Keratinocyte (primary cell): ENCODE measurements at places on chromosomes 6 and 20.

DNA sequence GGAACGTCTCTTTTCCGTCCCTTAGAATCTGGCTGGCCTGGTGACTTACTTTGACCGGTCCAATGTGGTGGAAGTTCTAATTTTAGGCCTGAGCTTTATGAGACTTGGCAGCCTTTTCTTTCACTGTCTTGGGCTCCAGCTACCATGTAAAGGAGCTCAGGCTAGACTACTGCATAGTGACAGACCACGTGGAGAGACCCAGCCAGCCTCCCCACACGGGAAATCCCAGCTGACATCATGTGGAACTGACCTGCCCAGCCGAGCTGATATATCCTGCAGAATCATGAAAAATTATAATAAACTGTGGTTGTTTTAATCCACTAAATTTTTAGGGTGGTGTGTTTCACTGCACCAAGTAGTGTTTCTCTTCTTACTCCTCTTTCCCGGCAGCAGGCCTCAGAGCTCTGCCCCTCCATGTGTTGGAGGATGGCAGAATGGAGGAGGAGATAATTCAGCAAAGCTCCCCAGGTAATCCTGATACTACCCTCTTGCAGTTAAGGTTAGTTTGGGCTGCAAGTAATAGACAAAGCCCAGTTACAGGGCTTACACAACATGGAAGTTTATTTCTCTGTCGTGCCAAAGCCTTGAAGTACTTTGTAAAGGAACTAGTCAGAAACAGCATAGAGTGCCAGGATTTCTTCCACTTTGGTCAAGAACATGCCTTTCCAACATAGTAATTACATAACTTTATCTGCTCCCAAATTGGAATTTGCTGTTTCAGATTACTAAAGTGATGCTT lies 87.5 kb downstream of the SH3BGRL2 start:
- no peaks in the 10 kb centered on the region for H3K27me3 ChIP-seq
- H3K4me1 ChIP-seq: no peaks in the 10 kb centered on the region
- no peak overlapping the region for H3K27ac ChIP-seq
- no peaks in the 10 kb centered on the region for H3K36me3 ChIP-seq

DNA sequence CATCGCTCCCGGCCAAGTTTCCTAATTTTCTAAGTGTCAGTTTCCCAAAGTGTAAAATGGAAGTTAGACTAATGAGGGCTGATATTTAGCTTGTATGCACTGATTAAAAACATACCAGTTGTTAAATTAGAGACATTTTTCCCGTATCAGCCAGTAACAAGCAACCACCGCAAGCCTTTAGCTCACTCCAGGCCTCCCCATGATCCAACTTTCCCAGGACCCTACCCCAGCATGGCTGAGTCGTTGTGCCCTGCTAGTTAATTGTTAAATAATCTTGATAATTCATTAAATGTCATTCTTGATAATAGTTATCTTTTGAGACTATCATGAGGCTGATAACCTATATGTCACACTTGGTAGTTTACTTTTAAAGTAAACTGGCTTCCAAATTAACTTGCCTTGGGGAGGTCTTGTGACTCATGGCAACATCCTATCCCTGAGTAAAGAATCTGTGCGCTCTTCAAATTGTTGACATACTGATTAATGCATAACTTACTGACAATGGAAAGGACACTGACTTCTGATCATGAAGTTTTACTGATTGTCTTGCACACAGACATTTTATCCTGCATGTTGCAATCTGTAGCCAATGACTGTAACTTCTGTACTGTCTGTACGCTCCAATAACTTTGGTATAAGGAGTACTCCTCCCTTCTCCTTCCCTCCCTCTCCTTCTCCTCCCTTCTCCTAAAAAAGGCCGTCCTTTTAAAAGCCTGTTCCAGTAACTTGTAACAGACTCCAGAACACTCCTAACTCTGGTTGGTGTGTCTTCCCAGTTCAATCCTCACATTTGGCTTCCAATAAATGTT lies 6.3 kb upstream of the GTF3C6 start:
- peak; percentile 60 for DNase-seq
- no peaks in the 10 kb centered on the region for H3K27me3 ChIP-seq
- no peak overlapping the region for H3K4me3 ChIP-seq
- H3K4me1 ChIP-seq: peaks cover 20% of the 10 kb centered on the region
- H3K36me3 ChIP-seq: no peaks in the 10 kb centered on the region
- peak overlapping the region; percentile 69 for H3K27ac ChIP-seq

GRCh38 chr20:35226884-35227681 lies 593 bp downstream of the MMP24 start:
- H3K4me3 ChIP-seq: no peak overlapping the region
- no peak for DNase-seq
- H3K36me3 ChIP-seq: no peaks in the 10 kb centered on the region
- H3K27ac ChIP-seq: no peak overlapping the region
- peaks cover 30% of the 10 kb centered on the region for H3K27me3 ChIP-seq
- no peaks in the 10 kb centered on the region for H3K4me1 ChIP-seq

DNA sequence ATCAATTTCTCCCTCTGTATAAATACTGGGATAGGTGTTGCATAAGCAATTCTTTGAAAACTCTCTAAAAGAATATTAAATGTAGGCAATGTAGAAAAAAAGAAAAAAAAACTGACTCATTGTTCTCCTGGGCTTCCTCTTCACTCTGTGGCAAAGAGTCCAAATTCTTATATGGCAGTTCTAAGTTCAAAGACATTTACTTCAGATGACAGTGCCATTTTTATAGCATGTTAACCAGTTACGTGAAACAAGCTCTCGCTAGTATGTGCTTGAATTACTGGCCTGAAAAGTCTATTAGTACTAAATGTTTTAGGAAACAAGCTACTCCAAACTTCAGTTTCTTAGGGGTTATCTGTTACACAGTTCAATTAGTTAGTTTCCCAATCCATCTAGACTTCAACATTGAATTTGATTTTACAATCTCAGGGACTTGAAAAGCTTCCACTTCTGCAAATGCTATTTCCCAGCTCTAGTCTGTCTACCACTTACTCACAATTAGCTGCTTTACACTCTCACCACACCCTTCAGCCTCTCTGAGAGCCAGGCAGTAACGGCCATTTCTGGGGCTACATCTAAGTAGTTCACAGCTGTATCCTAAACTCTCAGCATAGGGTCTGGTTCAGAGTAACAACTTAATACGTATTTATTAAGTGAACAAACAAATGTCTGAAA lies 100.4 kb downstream of the OGFRL1 start:
- H3K27me3 ChIP-seq: no peaks in the 10 kb centered on the region
- H3K27ac ChIP-seq: peak overlapping the region; percentile 61
- H3K4me1 ChIP-seq: peaks cover 44% of the 10 kb centered on the region
- peaks cover 6% of the 10 kb centered on the region for H3K36me3 ChIP-seq

- H3K27me3 ChIP-seq: no peaks in the 10 kb centered on the region
- no peaks in the 10 kb centered on the region for H3K36me3 ChIP-seq
- H3K4me1 ChIP-seq: peaks cover 25% of the 10 kb centered on the region
- no peak overlapping the region for H3K4me3 ChIP-seq
Observed at GRCh38 chr6:139981066-139981624, 606.7 kb upstream of the CITED2 start.

DNA sequence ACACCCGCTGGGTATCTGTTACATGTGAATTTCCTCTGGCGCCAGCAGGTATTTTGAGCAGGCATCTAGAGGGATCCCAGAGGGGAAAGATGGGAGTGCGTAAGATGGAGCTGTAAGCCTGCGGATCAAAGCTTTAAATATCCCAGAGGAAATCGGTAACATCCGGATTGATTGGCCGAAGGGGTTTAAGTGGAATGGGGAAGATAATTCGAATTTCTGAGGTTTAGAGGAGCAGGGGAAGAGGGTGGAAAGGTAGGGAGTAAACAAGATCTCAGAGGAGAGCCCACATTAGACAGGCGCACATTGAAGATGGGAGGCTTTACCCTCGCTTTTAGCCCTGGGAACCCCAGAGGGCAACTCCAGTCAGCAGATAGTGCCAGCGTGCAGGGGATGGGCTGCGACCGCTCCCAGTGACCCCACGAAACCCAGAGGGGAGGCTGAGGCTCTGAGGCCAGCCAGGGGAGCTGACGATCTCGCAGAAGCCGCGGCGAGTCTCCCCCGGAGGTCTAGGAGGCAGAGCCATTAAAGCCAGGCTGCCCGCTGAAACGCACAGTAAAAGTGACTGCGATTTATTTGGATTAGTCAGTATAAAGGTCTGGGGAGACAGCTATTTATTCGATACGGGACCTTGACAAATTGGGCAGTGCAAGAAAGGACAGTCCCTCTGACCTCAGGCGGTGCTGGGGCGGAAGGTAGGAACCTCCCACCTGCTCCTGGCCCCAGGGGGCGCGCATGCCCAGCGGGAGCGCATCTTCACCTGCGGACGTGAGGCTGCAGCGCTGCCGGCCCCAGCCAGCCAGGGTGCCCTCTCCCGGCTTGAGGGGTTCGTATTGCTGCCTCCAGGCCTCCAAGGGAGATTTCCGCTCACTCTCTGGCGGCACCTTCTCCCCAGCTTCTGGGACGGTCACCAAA lies 34.3 kb upstream of the TCF21 start:
- H3K27me3 ChIP-seq: peaks cover 39% of the 10 kb centered on the region
- no peaks in the 10 kb centered on the region for H3K4me1 ChIP-seq
- H3K36me3 ChIP-seq: no peaks in the 10 kb centered on the region
- no peak for DNase-seq
- no peak overlapping the region for H3K27ac ChIP-seq

GRCh38 chr6:158519761-158520160 lies 40.1 kb upstream of the TMEM181 start:
- H3K4me3 ChIP-seq: no peak overlapping the region
- H3K4me1 ChIP-seq: peaks cover 13% of the 10 kb centered on the region
- no peaks in the 10 kb centered on the region for H3K27me3 ChIP-seq
- DNase-seq: no peak

- H3K27me3 ChIP-seq: no peaks in the 10 kb centered on the region
- H3K36me3 ChIP-seq: peaks cover 3% of the 10 kb centered on the region
Observed at GRCh38 chr6:170311696-170312095, 5.1 kb downstream of the FAM120B start.

DNA sequence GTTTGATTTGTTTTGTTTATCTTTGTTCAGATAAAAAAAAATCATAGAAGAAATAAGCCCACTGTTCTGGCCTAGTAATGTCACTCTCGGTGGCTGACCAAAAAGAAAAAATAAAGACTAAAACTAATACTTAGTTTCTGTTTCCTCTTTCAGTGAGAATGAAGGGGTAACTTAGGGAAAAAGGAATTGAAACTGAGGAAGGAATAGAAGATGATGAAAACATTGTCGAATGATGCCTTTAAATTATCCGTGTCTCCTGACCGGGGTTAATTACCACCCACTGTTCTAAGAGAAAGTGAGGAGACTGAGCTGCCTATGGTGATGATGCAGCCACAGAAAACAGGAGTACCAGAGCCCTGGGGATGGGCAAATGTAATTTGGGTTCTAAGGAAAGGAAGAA lies 73.1 kb downstream of the PTCHD4 start:
- no peak overlapping the region for H3K27ac ChIP-seq
- H3K36me3 ChIP-seq: no peaks in the 10 kb centered on the region
- H3K4me1 ChIP-seq: no peaks in the 10 kb centered on the region
- DNase-seq: no peak
- H3K4me3 ChIP-seq: no peak overlapping the region

- H3K4me1 ChIP-seq: peaks cover 12% of the 10 kb centered on the region
- peaks cover 10% of the 10 kb centered on the region for H3K36me3 ChIP-seq
- H3K4me3 ChIP-seq: no peak overlapping the region
- no peak overlapping the region for H3K27ac ChIP-seq
- H3K27me3 ChIP-seq: no peaks in the 10 kb centered on the region
Observed at GRCh38 chr20:5172903-5173463, 46.2 kb downstream of the CDS2 start.

GRCh38 chr6:129667034-129667433 lies 42.9 kb downstream of the ARHGAP18 start:
- DNase-seq: no peak
- H3K27me3 ChIP-seq: no peaks in the 10 kb centered on the region
- no peak overlapping the region for H3K27ac ChIP-seq

DNA sequence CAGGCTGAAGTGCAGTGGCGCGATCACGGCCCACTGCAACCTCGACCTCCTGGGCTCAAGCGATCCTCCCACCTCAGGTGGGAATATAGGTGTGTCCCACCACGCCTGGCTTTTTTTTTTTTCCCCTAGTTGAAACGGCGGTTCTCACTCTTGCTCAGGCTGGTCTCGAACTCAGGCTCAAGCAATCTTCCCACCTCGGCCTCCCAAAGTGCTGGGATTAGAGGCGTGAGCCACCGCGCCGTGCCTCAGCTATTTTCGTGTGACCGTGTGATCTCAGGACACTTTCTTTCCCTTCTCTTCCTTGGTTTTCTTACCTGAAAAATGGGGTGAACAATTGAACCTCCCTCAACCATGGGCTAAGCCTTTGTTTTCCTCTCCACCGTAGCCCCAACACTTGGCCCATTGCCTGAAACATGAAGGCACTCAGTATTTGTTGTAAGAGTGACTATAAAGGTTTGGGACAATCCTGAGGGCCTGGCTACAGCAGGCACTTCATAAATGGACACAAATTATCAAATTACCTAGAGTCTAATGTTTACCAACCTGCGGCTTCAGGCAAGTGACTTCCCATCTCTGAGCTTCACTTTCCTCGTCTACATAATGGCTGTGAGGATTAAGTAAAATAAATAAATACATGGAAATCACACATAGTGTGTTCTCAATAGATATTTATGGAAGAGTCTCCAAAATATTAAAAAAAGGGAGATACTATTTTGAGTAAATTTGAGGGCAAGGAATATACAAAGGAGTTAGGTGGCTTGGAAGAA lies 31.4 kb upstream of the ID1 start:
- peaks cover 14% of the 10 kb centered on the region for H3K4me1 ChIP-seq
- H3K27me3 ChIP-seq: no peaks in the 10 kb centered on the region
- peak overlapping the region; percentile 70 for H3K27ac ChIP-seq
- no peak for DNase-seq
- H3K36me3 ChIP-seq: peaks cover 1% of the 10 kb centered on the region

DNA sequence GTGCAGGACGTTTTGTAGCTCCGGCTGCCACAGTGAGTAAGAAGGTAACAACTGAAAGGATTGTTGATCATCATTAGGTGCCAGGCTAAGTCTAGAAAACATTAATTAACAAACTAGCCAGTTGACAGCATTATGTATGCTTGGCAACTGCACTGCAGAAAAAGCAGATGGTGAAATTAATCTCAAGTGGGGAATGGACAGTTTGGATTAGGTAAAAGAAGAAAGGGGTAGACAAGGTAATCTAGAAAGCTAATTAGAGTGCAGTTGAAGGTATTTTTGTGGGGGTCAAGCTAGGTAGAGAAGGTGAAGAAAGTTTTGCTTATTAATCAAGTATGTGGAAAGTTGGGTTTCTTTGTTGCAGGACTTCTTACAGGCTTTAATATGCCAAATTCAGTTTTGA lies 69.7 kb upstream of the HINT3 start:
- no peak overlapping the region for H3K27ac ChIP-seq
- H3K36me3 ChIP-seq: no peaks in the 10 kb centered on the region
- H3K4me3 ChIP-seq: no peak overlapping the region
- no peaks in the 10 kb centered on the region for H3K27me3 ChIP-seq
- no peaks in the 10 kb centered on the region for H3K4me1 ChIP-seq

DNA sequence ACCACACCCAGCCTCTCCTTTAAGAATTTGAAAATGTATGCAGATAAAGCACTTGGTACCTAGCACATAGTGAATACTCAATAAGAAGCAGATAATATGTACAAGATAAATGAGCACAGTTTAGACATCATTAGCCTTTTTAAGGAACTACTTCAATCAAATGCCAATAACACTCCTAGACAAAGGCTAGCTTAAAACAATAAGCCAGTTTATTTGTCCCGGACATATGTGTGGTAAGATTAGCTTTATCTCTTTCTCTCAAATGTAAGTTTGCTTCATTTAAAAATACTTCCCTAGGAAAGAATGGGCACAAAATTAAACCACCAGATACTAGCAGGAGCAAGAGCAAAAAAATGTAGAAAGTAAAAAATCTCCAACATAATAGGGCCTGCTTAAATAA lies 73.8 kb downstream of the MAP3K5 start:
- H3K4me3 ChIP-seq: no peak overlapping the region
- no peak for DNase-seq
- H3K27me3 ChIP-seq: no peaks in the 10 kb centered on the region
- no peaks in the 10 kb centered on the region for H3K36me3 ChIP-seq
- no peak overlapping the region for H3K27ac ChIP-seq

- no peak for DNase-seq
- H3K4me1 ChIP-seq: no peaks in the 10 kb centered on the region
- H3K27ac ChIP-seq: no peak overlapping the region
Observed at GRCh38 chr6:82869493-82869892, 196.1 kb downstream of the UBE3D start.
